ENCODE measurements at places on chromosomes 16 and 17.

DNA sequence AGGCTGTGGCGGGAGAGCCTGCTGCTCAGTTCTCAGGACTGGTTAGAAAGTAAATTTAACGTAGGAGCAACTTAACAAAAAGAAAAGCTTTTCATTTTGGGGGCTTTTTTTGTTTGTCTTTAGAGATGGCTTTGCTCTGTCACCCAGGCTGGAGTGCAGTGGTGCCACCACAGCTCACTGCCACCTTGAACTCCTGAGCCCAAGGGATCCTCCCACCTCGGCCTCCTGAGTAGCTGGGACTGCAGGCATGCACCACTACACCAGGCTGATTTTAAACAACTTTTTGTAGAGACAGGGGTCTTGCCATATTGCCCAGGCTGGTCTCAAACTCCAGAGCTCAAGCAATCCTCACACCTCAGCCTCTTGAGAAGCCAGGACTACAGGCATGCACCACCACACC lies 205.0 kb downstream of the RPTOR start:
- DNase-seq, result no peak

GRCh38 chr16:53736297-53736696 lies 32.3 kb downstream of the FTO start:
- DNase-seq, result no peak

DNA sequence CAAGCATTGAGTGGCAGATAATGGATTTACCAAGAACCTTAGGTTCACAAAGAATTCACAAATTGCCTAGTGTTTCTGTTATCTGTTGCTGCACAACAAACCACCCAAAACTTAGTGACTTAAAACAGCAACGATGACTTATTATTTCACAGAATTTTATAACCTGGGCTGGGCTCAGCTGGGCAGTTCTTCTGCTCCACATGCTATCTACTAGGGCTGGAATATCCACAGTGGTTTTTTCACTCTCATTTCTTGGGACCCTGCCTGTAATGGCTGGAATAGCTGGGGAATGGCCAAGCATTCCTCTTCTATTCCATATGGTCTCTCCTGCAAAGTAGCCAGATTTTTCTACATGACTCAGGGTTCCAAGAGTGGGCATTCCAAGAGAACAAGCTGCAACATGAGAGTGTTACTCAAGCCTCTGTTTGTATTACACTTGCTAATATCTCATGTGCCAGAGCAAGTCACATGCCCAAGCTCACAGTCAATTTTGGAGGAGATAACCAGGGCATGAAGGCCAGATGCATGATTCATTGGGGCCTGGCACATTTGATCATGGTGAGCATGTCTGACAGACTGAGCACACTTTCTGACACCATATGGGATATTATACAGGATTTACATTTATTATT lies 4.9 kb upstream of the PSMD7 start:
- no peak for DNase-seq

DNA sequence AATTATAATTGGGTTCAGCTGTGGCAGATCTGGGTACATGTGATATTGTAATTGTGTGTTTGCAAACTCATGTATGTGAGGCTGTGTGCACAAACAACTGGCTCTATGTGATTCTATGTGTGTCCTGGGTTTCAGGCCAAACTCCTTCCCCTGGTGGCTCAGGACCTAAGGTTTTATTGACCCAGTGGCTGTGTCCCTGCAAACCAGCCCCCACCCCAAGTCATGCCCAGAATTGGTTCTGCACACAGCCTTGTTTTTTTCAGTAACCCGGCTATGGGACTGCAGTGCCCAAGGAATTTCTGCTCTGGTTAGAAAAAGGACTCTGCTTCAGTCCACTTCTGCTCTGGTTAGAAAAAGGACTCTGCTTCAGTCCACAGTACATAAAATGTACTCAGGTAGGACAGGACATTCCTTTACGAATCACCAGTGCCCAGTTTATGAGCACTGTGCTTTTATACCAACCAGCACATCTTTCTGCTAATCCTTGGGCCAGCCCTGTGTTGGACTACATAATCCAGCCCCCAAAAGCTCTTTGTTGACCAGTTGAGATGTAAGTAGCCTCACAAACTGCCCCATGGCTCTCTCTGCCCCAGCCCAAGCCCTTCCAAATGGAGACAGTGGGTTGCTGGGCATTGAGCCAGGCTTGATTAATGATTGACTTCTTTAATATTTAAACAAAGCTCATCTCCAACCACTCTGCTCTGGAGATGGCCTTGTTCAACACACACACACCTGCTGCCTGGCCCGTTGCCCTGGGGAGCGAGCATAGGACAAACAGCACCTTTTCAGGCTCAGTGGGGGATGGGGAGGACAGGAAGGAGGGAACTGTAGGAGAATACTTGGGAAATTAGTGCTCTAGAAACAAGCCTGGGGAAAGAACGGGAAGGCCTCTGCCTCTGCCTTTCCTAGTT lies 2.9 kb upstream of the KCNH6 start:
- DNase-seq, result no peak

GRCh38 chr16:31873556-31874365 lies at the start of gene ZNF267:
Gene ZNF267 (plus strand): TSS chr16:31873807. CDS start chr16:31873967, 160 bp downstream.
- peak; percentile 87 for DNase-seq

GRCh38 chr17:17076066-17076465 lies 33.8 kb downstream of the MPRIP start:
- no peak for DNase-seq

GRCh38 chr16:27748868-27749546 lies 199.1 kb downstream of the KATNIP start:
- no peak for DNase-seq

GRCh38 chr17:79255456-79255855 lies 180.8 kb downstream of the ENGASE start:
- no peak for DNase-seq

DNA sequence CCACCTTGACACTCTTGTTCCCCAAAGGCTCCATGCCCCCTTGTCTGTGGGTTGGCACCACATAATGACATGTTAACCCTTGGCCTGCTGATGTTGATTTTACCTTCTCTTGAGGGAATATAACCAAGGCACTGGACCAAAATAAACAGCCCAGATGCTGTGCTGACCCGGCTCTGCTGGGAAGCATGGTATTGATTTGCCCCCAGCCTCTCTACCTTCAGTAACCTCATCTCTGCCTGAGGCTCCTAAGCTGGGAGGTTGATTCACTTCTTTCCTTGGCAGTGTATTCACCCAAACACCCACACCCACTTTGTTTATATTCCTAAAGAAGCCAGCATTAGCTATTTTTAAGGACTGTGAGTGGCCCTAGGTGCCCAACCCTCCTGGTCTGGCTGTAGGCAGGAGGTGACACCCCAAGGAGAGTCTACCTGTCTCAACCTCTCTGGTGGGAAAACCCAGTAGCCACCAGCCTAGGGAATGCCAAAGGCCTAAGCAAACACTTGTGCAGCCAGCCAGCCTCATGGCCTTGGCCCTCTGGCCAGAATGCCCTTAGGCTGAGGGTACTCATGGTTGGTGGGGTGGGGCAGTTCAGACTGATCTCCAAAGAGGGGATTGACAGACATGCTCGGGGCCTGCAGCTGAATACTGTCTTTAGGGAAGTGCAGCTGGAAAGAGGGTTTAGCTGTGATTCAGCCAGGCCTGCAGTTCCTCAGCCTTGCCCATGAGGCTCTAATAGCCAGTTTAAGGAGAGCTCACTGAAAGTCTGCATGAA lies 42.7 kb downstream of the GNAO1 start:
- DNase-seq, result no peak

DNA sequence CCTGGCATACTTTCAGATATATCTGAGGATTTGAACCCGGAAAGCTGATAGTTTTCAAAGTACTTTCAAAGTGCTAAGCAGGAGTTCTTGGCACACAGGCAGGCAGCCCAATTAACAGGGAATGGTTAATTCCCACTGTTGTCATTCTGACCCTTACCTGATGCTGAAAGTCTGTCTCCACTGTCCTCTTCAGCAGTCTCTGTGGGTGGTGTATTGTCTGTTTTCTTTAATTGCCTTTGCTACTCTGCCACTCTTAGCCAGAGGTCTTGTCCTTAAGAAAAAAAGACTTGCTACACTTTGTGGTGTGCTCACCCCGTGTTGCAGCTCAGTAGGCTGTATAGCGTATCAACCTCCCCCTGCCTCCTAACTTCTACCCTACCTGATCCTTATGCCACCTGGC lies 63.2 kb upstream of the SLC12A3 start:
- DNase-seq, result no peak

DNA sequence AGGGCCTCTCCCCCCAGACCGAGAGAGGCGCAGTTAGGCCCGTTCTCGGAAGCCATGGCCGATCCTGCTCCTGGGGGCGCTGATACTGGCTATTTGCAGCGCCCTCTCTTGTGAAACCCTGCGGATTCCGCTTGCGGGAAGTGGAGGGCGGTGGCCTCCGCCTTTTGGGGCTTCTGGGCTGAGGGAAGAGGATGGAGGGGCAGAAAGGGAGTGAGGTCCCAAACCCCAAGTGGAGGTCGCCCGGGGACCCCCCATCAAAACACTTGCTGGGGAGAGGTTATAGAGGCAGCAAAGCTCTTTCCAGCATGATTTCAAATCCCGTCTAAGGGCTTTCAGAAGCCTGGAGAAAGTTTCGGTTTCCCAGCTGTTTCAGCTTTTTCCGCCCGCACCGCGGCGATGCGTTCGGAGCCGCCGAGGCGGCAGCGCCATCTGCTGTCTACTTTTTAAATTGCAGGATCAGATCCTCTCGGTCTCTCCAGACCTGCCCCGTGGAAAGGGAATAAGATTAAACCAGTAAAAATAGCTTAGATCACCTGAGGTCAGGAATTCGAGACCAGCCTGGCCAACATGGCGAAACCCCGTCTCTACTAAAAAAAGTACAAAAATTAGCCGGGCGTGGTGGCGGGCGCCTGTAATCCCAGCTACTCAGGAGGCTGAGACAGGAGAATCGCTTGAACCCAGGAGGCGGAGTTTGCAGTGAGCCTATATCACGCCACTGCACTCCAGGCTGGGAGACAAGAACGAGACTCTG lies 15.8 kb downstream of the SNX20 start:
- peak; percentile 76 for DNase-seq

DNA sequence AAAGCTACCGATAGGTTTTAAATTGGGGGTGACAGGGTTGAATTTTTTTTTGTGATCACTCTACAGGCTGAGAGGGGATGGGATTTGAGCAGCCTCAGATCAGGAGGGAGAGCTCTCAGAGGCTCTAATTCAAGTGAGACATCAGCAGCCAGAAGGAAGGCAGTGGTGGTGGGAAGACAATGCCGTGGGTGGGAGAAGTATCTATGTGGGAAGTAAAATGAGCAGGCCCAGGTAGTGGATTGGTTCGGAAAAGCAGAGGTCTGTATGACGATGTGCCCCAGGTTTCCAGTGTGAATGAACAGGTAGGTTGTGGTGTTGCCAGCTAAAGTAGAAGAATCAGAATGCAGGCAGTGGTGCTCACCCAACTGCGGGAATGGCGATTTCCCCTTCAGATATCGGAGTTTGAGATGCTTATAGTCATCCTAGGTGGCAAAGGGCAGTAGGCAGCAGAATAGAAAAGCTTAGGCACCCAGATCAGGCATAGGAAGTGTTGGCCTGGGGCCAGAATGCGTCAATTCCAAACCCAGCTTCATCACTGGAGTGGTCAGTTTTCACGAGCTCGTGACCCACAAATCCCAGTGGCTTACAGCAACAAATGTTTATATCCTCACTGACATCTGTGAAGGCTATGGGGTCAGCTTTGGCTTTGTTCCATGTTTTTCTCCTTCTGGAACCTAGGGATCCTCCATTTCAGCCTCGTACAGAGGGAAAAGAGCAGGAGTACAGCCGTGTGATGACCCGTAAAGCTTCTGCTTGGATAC lies 24.0 kb downstream of the MEOX1 start:
- no peak for DNase-seq

GRCh38 chr17:2947588-2947950 lies 115.8 kb downstream of the OR1D5 start:
- DNase-seq, result no peak

- DNase-seq, result no peak
These were observed 23.9 kb downstream of the N4BP1 start for GRCh38 chr16:48586083-48586482.

DNA sequence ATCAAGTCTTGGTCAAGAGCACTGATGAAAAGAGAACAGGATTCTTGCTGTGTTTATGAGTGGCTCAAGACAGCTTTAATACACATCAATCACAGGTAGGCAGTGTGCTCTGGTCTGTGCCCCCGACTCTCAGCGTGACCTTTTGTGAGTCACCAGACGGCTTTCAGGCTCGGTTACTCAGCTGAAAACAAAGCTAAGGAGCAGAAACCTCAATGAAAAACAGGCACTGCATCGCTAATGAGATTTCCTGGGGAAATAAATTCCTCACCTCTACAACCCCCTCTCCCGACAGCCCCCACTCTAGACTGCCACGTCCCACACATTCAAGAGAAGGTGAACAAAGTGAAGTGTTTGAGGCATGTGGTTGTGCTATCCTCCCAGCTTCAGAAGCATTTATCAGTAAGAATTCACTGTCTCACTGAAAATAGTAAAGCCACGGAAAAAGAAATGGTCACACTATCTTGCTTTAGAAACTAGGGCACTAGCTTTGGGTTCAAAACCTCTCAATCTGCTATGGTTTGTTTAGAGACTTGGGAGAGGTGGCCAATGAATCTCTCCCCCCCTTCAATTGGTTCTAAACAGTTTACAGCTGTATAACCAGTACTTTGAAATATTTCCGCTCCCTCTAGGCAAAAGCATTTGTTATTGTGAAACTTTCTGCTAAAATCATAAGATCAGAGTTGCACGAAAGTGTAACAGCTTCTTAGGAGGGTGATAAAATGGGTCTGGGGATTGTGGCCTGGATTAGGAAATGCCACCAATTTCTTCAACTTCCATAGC lies 199.5 kb upstream of the PMFBP1 start:
- DNase-seq, result no peak

DNA sequence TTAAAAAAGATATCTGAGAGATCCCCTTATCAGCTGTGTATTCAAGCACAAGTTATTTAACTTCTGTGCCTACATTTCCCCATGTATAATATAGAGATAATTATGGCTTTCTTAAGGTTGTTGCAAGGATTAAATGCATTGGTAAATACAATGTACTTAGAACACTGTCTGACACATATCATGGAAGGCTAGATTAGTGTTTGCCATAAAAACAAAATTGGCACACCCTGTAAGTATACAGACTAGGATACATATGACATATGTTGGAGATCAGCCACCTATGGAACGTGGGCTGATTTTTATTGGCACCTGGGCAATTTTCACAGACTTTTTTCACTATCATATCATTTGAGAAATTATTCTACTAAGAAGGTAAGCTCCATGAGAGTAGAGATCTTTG lies 2.2 kb downstream of the PMFBP1 start:
- no peak for DNase-seq

Data from activated CD4-positive, CD25-positive, alpha-beta regulatory T cell (primary cell).